ENCODE measurements at places on chromosomes 12 and 14.

DNA sequence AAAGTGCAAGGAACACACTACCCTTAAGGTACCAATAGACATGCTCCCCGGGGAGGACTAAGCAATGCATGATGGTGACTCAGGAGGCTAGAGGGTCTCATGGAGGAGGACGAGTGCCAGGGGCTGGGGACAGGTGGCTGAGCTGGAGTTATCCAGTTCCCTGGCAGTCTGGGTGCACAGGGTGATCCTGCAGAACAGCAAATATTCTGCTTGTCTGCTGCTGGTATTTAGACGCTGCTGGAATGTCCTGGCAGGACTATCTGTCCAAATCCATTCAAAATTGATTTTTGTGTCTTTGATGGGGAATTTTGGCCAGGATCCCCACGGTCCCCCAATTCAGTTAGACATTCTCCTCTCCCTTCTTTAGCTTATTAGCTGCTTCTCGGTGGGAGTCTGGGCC is 138.7 kb downstream of the C12orf75 start:
- DNase-seq = no peak

- DNase-seq = peak; percentile 16
Observed at GRCh38 chr12:128976120-128976738, 123.0 kb downstream of the GLT1D1 start.

- no peak for DNase-seq
Observed at GRCh38 chr12:12331896-12332295, 18.1 kb downstream of the MANSC1 start.

DNA sequence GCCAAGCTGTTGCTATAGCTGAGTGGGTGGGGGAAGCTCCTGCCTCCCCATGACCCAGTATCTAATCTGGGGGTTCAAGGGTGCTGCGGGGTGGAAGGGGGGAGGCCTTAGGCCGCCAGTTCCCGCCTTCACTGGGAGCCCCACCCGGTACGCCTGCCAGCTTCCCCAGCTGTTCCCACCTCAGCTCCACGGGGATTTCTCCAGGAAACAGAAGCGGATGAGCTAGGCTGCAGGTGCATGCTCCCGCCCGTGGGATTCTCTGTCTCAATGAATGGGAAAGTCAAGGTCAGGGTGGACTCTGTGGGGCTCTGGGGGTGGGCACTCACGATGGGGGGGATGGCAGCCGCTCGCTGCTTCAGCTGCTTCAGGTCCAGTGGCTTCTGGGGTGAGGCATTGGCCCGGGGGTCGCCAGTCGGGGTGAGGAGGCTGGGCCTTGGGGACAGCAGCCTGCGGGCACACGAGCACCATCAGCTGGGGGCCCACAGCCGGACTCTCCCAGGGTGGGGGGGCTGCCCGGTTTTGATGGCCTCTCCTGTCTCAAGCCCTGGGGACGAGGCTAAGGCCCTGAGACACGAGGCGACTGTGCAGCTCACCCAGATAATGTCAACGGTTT is 68.6 kb downstream of the RFLNA start:
- DNase-seq = no peak

DNA sequence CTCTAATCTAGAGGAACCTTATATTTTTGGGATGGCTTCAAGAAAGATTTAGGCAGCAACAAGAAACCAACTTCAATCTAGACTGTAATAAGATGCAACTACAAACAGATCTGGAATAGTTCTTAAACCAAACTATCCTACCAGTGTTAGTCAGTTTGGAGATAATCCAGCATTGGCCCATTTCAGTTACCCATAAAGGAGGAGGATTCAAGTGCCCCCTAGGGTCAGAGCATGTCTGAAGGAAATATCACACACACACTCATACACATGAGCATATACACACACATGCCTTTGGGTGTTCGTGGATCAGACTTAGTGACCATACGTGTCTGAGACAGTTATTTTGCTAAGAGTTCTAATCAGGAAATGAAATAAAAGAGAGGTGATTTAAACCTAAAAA is 261.2 kb downstream of the ADAMTS20 start:
- DNase-seq = no peak

GRCh38 chr14:66717561-66718140 is 209.7 kb downstream of the GPHN start:
- no peak for DNase-seq

DNA sequence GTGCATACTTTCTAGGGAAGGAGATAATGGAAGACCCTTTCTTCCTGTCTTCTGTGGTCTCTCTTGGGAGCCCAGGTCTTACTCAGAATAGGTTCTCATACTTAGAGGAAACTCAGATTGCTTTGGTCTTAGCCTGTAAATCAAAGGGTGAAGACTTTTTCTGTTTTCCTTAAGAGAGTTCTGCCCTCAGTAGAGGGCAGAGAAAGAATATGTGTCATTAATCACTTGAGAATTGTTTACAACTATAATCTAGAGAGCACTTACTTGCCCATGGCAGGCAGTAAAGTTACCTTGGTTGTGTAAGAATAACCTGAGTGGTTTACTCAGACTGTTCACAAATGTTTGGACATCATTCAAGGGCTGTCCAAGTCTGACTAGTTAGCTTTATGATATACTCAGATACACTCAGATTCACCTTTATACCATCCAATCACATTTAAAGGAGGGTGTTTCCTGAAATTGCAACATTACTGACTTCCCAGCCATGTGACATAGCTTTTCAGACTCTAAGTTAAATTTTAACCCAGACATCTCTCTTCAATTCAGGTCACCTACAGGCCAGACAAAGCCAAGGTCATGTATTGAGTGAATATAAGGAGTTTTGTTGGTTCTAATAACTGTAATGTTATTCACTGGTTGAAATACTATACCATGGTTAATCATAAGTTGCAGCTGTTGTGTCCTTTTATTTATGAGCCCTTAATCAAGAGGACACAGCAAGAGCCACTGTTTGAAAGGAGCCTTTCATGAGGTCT is 372.2 kb downstream of the RAD51B start:
- DNase-seq = no peak

DNA sequence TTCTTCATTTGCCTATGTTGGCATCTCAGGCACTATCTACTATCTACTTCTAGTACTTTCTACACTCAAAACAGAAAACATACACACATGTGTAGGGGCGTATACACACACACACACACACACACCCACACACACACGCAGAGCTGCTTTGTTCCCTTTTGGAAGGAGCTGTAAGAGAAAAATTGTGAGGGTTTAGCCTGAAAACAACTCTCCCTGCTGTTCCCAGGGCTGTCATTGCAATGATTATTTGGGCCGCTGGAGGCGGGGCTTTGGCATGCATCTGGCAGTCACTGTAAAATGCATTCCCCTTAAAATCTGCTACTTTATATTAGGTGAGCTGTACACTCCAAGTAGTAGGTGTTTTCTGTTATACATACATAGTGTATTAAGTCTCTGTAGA is 29.1 kb upstream of the SLC38A2 start:
- DNase-seq = no peak

All from stimulated activated CD4-positive, alpha-beta T cell treated with anti-CD3 and anti-CD28 coated beads, TNF-alpha, amount 100 ng/mL, for 24 hours (primary cell).